Activated naive CD4-positive, alpha-beta T cell treated with Interleukin-2 at 50 U/mL for 16 hours (primary cell): ENCODE measurements at places on chromosomes 11 and 22.

- DNase-seq, result no peak
These were observed 831.6 kb downstream of the KCNA4 start for GRCh38 chr11:29184939-29185890.

GRCh38 chr11:73141031-73141308, 1.1 kb downstream of the FCHSD2 start:
- peak; percentile 32 for DNase-seq

DNA sequence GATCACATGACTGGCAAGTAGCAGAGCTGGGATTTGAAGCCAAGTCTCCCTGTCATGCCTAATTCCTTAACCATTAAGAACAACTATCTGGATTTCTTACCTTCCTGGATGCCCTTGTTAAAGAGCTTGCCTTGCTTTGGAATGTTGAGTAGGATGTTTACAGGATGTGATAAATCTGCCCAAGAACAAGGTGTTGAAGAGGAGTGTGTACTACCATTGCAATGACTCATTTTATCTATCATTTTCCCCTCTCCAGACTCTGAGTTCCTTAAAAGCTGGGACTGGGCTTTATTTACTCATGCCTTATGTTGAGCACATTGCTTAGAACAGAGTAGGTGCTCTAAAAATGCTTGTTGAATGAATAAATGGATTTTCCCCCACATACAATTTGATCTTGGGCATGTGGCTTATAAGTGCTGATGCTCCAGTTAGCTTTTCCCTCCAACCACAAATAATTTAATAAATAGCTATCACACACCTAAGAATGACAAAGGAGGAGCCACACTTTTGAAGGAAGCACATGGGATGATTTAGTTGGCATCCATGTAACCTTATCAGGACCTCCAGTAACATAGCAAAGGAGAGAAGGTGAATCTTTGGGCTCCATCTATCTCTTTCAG, 268.6 kb upstream of the SESN3 start:
- DNase-seq, result no peak

- DNase-seq, result no peak
These were observed 50.5 kb downstream of the MAPK1 start for GRCh38 chr22:21816787-21817496.

DNA sequence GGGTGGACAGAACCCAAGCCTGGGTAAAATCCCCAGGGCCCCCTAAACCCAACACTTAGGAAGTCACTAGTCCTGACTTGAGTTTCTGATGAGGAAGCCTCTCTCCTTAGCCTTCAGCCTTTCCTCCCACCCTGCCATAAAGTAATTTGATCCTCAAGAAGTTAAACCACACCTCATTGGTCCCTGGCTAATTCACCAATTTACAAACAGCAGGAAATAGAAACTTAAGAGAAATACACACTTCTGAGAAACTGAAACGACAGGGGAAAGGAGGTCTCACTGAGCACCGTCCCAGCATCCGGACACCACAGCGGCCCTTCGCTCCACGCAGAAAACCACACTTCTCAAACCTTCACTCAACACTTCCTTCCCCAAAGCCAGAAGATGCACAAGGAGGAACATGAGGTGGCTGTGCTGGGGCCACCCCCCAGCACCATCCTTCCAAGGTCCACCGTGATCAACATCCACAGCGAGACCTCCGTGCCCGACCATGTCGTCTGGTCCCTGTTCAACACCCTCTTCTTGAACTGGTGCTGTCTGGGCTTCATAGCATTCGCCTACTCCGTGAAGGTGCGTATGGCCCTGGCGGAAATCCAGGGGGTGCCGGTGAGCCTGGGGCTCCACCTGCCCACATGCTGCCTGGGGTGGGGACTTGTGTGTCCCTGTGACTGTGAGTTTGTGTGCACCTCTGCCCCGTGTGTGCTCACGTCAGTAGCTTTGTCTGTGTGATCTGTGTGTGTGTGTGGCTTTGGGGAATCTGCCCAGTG, at the start of gene IFITM1:
Gene IFITM1 (plus strand): TSS at position 254 of the 767 bp plus-strand sequence. CDS start 131 bp downstream, at position 385.
- DNase-seq, result peak; percentile 53

- no peak for DNase-seq
These were observed at the start of gene MIOX for GRCh38 chr22:50486561-50487289. TSS of gene MIOX (plus strand) at chr22:50486859. CDS start at chr22:50486898, 39 bp downstream.

DNA sequence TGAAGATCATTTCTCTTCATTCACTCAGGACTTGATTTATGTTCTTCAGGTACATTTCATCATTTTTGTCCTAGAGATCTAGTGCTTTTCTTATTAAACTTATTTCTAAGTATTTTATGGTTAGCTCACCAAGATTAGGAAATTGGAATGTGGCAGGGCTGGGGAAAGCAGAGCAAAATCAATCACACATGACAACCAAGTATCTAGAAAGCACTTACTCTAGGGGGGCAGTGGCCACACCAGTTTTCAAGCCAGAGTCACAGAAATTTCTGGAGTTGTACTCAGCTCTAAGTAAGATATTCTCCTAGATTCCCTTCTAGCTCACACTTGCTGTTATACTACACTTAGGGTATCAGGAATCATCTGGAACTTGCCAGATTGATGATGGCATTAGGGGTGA, 33.3 kb upstream of the MYEOV start:
- no peak for DNase-seq

GRCh38 chr11:2144544-2145248, 5.5 kb upstream of the IGF2 start:
- no peak for DNase-seq

DNA sequence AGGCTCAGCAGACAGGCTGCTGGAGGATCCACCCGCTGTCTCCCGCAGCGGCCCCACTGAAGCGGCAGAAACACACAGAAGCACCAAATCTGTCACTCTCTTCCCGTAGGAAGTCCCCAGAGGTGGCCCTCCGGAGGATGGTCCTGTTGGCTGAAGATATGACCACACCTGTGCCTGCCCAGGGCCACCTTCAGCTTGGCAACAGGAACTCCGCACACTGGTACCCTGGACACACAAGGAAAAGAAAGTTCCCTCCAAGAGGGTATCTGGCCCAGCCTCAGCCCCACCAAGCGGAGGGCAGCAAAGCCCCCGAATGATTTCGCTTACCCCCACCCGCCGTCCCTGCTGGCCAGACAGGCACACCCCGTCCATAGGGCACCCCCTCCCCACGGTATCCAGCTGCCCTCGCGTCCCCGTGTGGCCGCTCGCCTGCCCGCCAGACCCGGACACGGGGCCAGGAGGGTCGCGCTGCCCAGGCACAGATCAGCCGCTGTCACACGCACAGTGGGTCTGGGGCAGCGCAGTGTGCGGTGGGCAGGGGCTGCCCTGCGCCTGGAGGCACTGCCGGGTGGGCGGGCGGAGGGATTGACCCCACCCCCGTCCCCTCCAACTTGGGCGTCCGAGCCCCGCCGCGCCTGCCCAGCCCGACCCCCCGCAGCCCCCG, 7.0 kb downstream of the RASSF7 start:
- DNase-seq, result no peak

GRCh38 chr22:36257308-36257707, 4.4 kb downstream of the APOL1 start:
- DNase-seq, result no peak

DNA sequence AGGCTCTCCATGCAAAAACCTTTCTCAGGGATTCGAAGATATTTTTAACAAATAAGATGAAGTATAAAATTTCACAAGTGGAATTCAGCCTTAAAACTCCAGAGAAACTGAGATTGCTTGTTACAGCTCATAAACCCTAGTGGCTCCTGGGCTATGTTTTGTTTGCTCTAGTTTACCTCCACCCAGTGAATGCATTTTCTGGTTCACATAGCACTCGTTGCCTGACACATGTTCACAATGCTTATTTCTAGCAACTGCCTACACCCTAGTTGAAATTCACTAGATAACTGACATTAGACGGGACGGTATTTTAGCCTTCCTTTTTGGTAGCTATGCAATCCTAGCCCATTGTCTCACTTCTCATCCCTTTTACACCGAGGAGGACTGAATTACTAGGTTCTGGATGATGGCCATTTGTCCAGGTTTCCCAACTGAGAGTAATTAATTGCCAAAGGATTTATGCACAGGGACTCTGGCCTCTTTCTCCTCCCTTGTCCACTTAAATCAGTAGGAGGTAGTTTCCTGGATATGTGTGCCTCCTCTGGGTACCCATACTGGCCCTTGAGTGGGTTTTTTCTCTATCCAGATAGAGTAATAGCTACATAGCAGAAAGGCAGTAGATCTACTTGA, 951.6 kb downstream of the DLG2 start:
- no peak for DNase-seq

DNA sequence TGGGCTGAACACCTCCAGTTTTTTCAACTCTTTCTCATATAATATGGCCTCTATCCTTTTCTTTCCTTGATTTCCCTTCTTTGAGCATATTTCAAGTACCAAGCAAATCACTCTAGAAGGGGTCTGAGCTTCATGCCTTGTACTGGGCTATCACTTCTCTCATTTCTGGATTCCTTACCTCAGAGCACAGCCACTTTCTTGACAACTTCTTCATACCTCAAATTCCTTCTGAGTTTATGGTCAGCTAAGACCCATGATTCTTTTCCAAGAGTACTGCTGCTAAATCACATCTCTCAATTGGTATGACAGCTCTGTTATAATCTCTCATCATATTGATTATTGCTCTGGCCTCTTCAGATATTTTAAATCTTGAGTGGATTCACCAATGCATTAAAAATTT, 224.8 kb upstream of the ZBED5 start:
- no peak for DNase-seq

GRCh38 chr11:62030071-62030684, 62.7 kb upstream of the FTH1 start:
- DNase-seq, result no peak

DNA sequence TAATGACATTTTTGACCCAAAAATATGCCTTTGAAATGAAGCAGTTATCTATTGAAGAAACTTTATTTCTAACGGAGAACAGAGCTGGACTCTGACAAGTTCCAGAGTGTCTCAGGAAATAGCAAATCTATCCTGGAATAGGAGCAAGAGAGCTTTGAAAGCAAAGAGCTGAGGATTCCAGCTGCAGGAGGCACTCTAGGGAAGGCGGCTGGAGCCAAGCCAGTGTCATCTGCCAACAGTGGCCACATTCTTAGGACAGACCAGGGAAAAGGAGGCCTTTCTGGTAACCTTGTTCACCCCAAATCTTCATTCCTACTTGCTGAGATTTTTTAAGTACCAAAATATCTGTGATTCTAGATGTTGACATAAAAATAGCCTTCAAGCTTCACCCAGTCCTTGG, 493.5 kb upstream of the B3GAT1 start:
- no peak for DNase-seq

- DNase-seq, result no peak
These were observed 19.5 kb downstream of the SLC5A12 start for GRCh38 chr11:26702406-26702805.

GRCh38 chr11:72573072-72573854, 101.0 kb downstream of the PDE2A start:
- DNase-seq, result peak; percentile 34

DNA sequence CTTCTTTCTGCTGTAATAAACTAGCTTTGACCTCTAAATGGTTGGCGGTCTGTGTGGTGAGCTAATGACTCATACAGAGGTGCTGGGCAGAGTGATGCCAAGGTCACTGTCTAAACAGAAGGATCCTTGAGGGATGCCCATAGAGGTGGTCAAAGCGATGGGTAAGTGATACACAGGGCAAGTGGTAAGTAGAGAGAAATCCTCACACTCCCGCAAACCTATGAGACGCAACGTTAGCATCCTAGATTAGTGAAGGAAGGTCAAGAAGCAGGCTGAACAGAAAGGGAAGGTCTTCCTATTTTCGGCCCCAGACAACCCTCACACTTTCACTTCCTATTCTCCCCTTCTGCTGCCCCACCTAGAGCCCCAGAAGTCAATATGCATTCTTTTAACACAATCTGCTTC, 65.6 kb upstream of the SESN3 start:
- no peak for DNase-seq

- no peak for DNase-seq
These were observed 220.1 kb downstream of the BLID start for GRCh38 chr11:121895919-121896318.

- DNase-seq, result no peak
These were observed 1.9 kb downstream of the TPP1 start for GRCh38 chr11:6617315-6617781.

- DNase-seq, result no peak
These were observed 73.3 kb downstream of the TRIM44 start for GRCh38 chr11:35735903-35736302.

GRCh38 chr11:85423316-85423715, 203.8 kb downstream of the DLG2 start:
- DNase-seq, result no peak
